ENCODE measurements at places on chromosomes 2 and 18.

DNA sequence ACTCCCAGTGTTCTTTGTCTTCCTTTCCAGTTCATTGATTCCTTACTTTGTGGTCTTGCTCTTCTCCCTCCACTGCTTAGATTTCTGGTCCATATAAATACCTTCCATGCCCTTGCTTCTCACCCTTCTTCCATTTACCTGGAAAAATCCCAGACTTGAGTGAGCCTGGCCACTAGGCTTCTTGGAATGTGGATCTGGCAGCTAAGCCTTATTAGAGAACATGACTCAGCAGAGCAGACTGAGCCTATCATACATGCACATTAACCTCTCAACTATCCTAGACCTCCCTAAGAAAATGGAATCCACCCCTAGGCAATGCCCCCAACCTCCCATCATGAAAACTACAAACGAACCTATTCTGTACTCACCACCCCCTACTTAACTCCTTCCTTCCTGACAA, 127.7 kb downstream of the RHBDD1 start:
- no peak for DNase-seq

DNA sequence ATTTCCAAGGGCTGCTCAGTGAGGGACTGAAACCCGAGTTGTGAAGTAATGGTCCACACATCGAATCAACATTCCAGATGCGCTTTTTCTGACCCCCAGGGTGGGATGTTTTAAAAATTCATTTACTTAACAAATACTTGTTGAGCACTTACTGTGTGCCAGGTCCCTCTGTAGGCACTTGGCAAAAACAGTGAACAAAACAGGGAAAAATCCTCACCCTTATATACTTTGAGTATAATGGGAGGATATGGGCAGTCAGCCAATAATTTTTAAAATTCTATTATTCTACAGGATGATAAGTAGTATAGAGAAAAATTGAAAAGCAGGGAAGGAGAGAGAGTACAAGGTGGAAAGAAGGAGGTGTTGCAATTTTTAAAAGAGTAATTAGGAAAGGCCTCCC, 31.3 kb upstream of the AFTPH start:
- DNase-seq = no peak

GRCh38 chr2:134416018-134416417, 162.1 kb downstream of the MGAT5 start:
- DNase-seq = no peak

GRCh38 chr2:80499095-80499494, 194.5 kb upstream of the LRRTM1 start:
- peak; percentile 59 for DNase-seq

DNA sequence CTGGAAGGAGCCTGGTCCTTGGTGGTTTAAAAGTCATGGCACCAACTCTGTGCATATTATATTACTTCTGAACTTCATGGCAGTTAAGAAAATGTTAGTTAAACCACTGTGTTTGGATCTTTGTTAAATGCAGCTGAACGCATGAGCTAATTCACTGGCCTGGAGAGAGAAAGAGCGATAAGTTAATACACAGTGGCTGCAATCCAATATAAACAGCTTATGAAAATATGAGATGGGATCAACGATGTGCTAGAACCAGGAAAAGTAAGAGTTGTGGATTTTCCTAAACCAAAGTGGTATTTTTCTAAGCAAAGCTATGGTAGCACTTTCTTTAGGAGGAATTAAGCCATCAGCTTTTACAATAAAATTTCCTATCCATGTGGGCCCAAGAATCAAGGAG, 326.7 kb downstream of the MTX2 start:
- no peak for DNase-seq

- no peak for DNase-seq
Observed at GRCh38 chr2:127680706-127681287, 5.5 kb upstream of the LIMS2 start.

DNA sequence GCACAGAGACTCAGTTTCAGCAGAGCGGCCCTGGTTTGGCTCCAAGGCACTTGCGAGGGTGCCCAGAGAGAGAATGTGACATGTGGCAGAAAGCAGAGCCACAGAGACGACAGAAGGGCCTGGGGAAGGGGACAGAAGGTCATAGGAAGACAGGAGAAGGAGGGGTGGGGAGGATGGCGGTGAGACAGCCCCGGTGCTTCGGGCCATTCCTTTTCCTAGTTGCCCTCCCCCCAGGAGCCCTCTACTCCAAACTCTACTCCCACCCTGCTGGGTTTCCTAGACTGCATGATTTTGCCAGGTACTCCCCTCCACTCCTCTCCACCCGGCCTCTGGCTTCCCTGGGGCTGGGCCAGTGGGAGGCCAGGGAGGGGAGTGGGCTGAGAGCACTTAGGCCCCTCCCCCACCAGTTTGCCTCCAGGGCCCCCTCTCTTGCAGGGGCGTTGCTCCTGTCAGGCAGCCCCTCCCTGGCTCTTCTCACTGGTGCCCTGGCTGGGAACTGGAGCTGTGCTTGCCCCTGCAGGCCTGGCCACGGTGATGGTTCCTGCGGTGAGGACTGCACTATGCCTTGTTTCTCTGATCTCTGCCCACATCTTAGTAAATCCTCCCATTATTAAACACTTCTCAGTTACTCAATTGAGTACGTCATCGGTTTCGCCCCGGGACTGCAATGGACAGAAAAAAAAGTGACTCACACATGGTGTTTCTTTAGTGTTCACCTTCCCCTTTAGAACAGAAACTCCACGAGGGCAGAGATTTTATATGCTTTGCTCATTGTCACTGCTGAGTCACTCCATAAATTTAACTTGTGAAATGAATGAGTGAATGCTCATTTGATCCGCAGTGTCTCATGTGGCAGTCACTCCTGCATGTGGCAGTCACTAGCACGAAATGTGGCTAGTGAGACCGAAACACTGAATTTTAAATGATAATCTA, 58.7 kb upstream of the SP3 start:
- DNase-seq = peak; percentile 44

DNA sequence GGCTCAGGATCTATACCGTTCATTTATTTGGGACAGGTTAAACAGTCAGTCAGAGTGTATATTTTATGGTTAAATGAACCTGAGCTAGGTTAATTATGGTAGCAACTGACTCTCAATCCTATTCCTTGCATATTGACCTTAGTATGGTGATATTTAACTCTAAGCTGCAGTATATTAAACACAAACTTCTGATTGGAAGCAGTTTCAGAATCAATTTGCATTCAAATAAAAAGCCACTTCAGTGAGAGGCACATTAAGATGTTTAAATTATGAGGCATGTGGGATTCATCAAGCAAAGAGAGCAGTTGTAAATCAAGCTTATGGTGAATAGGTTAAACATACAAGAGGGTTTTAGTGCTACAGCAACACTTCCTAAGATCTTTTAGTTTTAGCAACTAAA, 40.4 kb downstream of the FRZB start:
- DNase-seq = no peak

DNA sequence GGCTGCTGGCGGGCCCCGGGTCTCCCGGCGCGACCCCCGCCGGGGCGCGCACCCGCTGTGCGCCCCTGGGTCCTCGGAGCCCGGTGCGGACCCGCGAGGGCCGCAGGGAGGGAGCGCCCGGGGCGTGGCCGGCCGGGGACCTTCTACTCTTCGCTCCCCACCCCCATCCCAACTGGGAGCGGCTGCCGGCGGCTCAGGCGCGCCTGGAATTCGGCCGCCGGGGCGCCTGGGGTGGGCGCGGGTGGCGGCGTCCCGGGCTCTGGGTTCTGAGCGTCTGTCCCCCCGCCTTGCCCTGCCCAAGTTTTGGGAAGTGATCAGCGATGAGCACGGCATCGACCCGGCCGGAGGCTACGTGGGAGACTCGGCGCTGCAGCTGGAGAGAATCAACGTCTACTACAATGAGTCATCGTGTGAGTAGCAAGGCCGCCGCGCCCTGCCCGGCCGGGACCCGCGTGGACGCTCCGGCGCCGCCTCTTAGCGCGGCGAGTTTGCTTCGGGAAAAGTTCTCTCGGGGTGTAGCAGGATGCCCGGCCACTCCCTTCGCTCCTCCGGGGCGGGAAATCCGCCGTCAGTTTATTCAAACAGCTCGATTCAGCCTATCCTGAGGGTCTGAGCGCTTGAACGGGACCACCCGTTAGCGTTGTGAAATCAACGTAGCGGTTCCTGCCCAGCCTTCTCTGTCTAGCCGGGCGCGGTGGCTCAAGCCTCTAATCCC, 502 bp downstream of the TUBB6 start:
- peak; percentile 73 for DNase-seq

DNA sequence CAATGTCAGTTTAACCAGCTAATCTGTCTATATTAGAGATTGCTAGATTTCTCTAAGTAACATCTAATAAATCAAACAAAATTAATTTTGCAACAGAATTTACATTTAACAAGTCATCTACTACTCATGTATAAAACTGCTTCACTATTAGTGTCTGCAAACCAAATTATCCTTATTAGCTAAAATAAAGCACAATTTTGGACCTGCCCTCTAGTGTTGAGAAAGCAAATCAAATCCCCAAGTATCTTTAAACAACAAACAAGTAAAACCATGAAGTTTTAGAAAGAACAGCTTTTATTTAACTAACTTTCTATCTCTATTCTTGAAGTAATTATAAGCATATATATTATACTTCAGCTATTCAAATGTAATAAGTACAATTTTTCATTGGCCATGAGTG, 113.1 kb upstream of the SP3 start:
- peak; percentile 33 for DNase-seq

Measured in Kasumi-1 (cell line).